ENCODE measurements at places on chromosomes 13 and 19.

- DNase-seq = no peak
These were observed 6.9 kb downstream of the PINLYP start for GRCh38 chr19:43582495-43582894.

- DNase-seq = no peak
These were observed 254.3 kb downstream of the NDFIP2 start for GRCh38 chr13:79735228-79735627.

- no peak for DNase-seq
These were observed 71.0 kb downstream of the SIPA1L3 start for GRCh38 chr19:37977992-37978391.

- DNase-seq = no peak
These were observed 3.1 kb upstream of the TNFSF13B start for GRCh38 chr13:108266321-108266990.
